ENCODE measurements at places on chromosomes 13 and 19.

DNA sequence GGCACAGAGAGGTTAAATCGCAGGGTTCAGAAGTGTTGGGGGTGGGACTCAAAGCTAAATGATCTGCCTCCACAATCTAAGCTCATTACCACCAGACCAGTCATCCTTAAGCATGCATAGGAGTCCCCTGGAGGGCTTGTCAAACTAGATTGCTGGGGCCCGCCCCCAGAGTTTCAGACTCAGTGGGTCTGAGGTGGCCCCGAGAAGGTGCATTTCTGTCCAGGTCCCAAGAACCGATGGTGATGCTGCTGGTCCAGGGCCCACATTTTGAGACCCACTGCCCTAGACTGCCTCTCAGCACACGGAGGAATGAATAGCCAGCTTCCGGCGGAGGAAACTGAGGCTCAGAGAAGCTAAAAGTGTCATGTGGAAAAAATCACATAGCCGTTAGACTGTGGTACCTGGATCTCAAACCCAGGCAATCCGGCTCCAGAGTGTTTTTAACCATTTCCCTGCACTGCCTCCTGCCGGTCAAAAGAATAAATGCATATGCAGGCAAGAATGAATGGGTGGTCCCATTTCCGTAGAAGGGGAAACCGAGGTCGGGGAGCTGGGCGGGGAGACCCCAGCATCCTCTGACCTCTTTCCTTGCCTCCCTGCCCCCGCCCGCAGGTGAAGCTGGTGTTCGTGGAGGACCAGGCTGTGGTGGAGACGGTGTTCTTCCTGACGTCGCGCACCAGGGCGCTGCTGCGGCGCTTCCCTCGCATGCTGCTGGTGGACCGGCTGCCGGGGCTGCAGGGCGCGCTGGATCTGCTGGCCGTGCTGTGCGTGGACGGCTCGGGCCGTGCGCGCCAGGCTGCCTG, 23.8 kb downstream of the ZSWIM9 start:
- no peak for DNase-seq

GRCh38 chr19:45420871-45421270, 2.8 kb downstream of the ERCC1 start:
- DNase-seq = no peak

GRCh38 chr13:99816321-99816720, 155.2 kb downstream of the ZIC5 start:
- no peak for DNase-seq

DNA sequence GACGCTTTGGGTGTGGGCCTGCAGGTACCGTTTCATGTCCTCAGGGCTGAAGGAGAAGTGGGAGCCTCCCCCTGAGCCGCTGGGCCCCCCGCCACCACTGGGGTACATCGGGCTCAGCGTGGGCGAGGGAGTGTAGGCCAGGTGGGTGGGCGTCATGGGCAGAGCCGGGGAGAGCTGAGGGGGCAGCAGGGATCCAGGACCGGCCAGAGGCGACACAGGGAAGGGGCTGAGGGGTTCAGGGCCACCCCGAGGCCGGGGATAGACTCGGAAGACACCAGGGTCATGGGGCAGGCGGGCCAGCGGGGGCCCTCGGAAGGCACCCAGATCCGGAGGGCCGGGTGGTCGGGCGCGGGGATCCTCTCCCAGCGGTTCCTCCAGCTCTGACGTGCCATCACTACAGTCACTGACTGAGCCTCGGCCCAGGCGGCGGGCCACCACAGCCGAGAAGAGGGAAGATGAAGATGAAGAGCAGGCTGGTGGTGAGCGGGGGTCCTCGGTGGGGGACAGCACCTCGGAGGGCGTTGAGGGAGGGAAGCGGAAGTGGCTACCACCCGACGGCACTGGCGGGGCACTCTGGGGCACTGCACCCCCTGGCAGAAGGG, 5.7 kb downstream of the ERF start:
- no peak for DNase-seq

GRCh38 chr19:18713550-18714117, 30.2 kb downstream of the CRTC1 start:
- DNase-seq = no peak

DNA sequence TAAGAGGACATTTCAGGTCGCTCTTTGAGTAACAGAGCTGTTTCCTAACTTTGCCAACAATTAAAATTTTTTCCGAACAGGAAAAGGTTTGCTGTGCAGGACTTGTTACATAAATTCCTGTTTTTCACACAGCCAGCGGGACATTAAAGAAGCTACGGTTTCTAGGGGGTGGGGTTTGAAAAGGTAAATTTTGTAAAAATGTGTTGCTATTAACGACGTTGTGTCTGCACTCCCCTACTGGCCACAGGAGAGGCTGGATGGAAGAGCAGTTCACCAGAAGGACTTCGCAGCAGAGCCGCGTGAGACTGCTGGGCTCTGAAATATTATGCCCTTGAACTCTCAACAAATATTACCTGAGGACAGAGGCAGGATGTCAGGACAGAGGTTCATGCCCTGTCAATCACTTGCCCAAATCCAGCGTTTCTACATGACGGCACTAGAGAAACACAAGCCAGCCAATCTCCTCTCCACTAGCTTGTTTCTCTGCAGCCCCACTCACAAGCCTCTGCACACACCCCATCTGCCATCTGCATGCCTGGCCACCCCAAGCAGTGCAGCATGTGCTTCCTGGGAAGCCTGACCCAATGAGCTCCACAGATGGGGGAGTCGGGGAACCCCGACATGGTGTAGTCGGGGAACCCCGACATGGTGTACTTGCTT, 102.0 kb downstream of the FOXO1 start:
- no peak for DNase-seq

GRCh38 chr13:103859952-103860351, 793.7 kb upstream of the SLC10A2 start:
- DNase-seq = no peak

All from renal pelvis (tissue), 12 donors.